ENCODE measurements at places on chromosomes 11 and 22.

DNA sequence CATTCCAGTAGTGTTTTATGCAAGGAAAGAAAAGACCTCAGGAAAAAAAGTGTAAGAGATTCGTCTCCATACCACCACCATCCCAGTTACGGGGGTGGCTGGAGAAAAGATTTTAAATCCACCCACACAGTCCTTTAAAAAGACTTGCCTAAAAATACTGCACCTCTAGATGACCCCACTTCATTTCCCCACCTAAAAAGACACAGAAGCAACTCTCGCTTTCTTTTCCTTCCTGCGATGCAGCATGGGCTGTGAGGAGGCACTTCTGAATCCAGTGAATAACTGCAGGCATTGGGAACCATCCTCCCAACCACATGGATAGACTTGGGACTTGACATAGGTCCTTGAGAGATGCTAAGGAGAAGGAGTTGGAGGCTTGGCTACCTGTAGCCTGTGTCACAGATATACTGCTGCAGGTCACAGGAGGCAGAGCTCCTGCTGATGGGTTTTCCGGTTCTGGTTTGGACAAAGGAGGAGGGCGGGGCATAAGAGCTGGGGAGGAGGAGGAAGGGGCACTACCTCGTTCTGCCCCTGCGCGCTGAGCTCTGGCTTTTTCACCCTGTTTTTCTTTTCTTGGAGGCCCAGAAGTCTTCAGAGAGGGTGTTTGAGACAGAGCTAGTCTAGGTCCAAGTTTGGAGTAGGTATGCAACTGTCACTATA lies 285.9 kb downstream of the NTM start:
- DNase-seq, result no peak

GRCh38 chr11:44140372-44140771 lies 44.9 kb downstream of the EXT2 start:
- no peak for DNase-seq

GRCh38 chr11:67277231-67277961 lies 11.1 kb downstream of the GRK2 start:
- DNase-seq, result peak; percentile 88

- DNase-seq, result no peak
Measured at GRCh38 chr11:64931290-64931689, 4.4 kb downstream of the GPHA2 start.

- no peak for DNase-seq
Measured at GRCh38 chr11:11444804-11445131, 91.7 kb upstream of the CSNK2A3 start.

DNA sequence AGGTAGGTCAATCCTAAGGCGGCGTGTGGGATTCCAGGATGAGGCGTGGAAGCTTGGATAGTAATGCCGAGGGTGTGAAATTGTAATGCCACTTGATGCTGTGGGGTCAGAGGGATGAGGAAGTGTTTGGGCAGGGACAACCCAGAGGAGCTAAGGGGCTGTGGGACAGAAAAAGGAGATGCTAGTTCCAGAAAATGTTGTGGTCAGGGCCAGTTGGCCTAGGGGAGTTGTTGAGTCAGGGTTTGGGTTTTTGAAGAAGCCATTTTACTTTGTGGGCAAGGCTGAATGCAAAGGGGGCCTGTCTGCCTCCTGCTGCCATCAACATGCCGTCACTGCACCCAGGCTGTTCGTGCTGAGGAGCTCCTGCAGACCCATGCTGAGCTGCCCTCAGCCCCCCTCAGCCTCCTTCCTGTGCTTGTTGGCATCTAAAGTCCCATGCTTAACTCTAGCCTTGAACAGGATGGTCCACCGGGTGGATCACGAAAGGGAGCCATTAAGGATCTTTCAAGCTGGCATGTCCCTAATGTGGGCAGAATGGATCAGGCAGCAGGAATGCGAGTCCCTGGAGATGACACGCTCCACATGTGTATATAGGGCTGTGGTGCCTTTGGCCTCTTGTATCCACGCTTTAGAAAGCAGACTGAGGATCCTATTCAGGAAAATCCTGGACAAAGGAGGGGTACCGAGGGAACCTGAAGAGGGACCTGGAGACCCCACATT lies 2.1 kb downstream of the C11orf16 start:
- DNase-seq, result no peak

GRCh38 chr22:28599693-28600092 lies 79.9 kb downstream of the TTC28 start:
- DNase-seq, result no peak

GRCh38 chr22:31881200-31881599 lies 63.1 kb upstream of the YWHAH start:
- DNase-seq, result no peak

DNA sequence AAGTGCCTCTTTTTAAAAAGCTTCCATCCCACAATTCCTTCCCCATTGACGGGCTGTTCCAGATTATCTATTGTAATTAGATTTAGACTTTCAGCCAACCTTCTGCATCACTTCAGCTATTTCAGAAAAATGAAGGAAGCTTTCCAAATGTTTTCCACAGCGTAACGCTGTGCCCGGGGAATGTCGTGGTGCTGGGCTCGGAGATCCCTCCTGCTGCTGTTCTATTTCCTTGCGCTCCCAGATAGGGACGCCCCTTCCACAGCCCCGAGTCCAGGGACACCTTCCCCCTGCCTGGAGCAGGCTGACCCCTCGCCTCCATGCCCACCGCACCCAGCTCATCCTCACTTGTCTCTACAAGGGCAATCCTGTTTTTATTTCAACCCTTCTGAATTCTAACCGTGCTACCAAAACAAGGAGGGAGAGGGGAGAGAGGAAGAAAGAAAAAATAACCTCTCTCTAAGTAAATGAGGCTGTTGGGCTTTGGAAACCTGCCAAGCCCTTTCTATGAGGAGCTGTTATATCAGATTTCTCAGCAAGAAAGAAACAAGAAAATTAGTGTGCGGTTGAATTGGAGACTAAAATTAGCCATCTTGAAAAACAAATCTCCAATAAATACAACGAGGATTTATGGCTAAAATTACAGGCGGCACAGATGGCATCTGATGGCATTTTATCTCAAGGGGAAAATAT lies 366.9 kb downstream of the BRD1 start:
- no peak for DNase-seq

- DNase-seq, result no peak
Measured at GRCh38 chr22:33130473-33130872, 72.3 kb upstream of the SYN3 start.

DNA sequence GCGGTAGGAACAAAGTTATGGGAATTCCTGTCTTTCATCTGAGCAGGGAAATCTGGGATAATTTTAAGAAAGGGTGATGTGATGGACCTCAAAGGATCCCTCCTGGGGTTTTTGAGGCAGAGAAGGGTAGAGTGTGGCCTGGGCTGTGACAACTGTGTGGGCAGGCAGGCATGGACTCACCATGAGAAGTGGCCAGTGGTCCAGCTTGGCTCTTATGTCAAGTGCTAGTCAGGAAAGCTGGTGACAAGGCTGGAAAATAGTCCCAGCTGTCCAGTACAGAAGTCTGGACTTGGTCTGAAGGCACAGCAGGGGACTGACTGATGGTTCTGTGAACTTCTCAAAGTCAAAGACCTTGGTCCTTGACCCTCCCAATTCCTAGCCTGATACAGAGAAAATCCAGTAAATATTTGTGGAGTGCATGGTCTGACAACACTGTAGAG lies 1.7 kb downstream of the PPFIBP2 start:
- DNase-seq, result no peak

DNA sequence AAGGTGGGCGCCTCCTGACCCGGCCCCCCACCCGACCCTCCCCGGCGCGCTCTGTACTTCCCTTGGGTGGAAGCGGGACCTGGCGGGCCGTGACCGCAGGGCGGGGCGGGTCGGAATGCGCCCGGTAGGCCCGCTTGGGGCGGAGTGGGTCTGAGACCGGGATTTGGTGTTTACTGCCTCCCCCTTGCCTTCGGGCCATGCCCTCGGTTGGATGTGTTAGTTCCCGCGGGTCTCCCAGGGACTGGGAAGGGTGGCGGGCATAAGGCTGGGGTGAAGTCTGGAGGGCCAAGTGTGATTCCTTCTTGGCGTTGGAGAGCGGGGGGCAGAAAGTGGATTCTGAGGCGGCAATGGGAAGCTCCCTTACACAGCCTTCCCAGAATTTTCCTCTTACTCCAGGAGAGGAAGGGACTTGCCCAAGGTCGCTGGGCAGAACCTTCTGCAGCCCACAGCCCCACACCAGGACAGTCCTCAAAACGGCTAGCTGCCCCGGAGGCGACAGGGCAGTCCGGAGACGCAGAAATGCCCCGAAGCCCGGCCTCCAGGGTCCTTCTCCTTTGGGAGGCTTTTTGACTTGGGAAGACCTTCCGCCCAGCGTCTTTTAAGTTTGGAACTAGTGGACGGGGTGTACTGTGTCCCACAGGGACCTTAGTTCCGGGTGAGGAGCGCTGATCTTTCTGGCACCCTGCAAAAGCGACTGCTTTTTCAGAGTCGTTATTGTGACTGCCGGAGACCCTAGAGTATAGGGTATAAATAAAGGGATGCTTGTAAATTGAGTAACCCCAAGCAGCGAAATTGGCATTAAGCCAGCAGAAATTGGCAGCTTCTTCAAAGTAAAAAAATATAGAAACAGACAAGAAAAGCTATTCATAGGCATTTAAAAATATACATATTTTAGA lies 647 bp downstream of the SWAP70 start:
- no peak for DNase-seq

DNA sequence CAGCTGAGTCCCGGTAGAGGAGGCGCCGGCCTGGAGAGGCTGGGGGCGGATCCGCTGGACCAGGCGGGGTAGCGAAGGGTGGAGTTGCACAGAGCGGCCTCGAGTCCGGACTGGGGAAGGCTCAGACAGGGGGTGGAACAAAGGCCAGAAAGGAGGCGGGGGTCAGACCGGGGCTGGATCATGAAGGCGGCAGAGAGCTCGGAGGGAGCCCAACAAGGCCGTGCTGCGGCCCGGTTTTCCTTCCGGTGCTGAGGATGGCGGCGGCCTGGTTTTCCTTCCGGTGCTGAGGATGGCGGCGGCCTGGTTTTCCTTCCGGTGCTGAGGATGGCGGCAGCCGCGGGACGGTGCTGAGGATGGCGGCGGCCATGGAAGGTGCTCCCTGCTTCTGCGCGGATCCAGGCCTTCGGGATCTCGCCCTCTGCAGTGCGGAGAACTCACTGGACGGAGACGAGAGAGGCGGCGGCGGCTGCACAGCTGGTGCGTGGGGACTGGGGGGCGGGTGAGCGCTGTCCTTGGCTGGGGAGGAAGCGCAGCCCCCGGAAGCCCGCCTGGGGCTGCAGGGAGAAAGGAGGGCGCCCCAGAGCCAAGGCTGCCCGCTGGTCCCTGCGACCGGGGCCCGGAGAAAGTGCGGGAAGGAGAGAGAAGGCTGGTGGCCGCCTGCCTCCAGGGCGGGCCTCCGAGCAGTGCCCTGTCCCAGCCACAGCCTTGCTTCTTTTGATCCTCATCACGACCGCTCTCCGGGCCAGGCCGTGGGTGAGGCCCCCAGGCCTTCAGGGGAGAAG lies 350.4 kb upstream of the B3GAT1 start:
- no peak for DNase-seq

Data from stimulated activated naive CD4-positive, alpha-beta T cell treated with Interleukin-2 at 50 U/mL for 16 hours (primary cell).